Pancreas (tissue), 10 donors: ENCODE measurements at places on chromosomes 5 and 9. TPM values are rescaled to one million over a fixed set of nuclear protein-coding genes. Genes with fewer than 3 reads are reported as not detected.
A peak's percentile ranks its signal among the peaks of the same experiment; 100 is the strongest.

Gene CDH6
- total RNA-seq: 1.0 TPM

GRCh38 chr5:81046041-81046440 lies 85.9 kb downstream of the RASGRF2 start:
- no peak for DNase-seq
- no peaks in the 10 kb centered on the region for H3K27me3 ChIP-seq
- no peaks in the 10 kb centered on the region for H3K36me3 ChIP-seq
- H3K4me3 ChIP-seq: no peak overlapping the region
- H3K4me1 ChIP-seq: no peaks in the 10 kb centered on the region

GRCh38 chr9:136403538-136403914 lies 3.6 kb upstream of the SNAPC4 start:
- no peaks in the 10 kb centered on the region for H3K4me1 ChIP-seq
- H3K4me3 ChIP-seq: no peak overlapping the region
- no peak for DNase-seq

- H3K4me1 ChIP-seq: peaks cover 2% of the 10 kb centered on the region
- no peaks in the 10 kb centered on the region for H3K36me3 ChIP-seq
- H3K4me3 ChIP-seq: no peak overlapping the region
- no peak for DNase-seq
- H3K27ac ChIP-seq: no peak overlapping the region
- no peaks in the 10 kb centered on the region for H3K27me3 ChIP-seq
These were observed 117.7 kb downstream of the MARCHF3 start for GRCh38 chr5:126912616-126913200.

Gene SPAAR
- total RNA-seq: not detected

Gene PCDHA9
- total RNA-seq: 0.29 TPM

DNA sequence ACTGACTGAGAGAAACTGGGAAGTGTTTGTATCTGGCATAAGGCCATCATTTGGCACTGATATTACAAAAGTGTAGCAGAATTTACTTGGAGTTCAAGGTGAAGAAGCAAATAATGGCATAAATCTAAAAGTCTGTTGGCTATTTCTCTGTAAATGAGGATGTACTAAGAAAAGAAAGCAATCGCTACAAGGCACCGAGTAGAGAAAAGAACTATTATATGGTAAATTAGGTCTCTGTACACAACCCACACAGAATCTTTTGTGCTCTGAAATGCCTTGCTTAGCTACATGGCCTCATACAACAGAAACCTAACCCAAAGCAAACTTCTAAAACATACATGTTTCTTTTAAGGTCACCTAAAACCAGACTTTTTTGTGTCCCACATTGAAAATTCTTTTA lies 290.1 kb upstream of the WWC1 start:
- no peaks in the 10 kb centered on the region for H3K27me3 ChIP-seq
- H3K36me3 ChIP-seq: no peaks in the 10 kb centered on the region
- H3K4me1 ChIP-seq: no peaks in the 10 kb centered on the region
- H3K27ac ChIP-seq: no peak overlapping the region
- DNase-seq: no peak

DNA sequence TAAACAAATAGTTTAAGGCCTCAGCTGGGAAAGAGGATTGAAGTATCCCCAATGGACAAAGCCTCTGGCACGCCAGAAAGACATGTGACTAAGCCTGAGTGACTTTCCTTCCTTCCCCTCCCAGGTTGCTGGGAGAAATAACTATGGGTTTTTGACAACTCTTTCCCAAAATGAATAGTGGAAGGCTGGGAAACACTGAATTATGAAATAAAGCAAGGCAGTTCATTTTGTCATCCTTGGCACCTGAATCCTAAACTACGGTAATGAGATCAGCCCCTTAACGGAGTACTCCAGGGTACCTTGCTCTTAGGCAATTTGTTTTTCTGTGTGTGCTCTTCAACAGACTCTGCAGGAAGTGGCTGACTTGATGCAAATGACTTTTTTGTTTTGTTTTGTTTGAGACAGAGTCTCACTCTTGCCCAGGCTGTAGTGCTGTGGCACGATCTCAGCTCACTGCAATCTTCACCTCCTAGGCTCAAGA lies 75.2 kb downstream of the LMNB1 start:
- no peaks in the 10 kb centered on the region for H3K27me3 ChIP-seq
- H3K27ac ChIP-seq: no peak overlapping the region
- no peaks in the 10 kb centered on the region for H3K36me3 ChIP-seq
- H3K4me3 ChIP-seq: no peak overlapping the region

GRCh38 chr5:134463991-134464760 lies 52.5 kb upstream of the CDKN2AIPNL start:
- DNase-seq: peak; percentile 17
- H3K4me3 ChIP-seq: no peak overlapping the region
- peaks cover 13% of the 10 kb centered on the region for H3K4me1 ChIP-seq
- no peaks in the 10 kb centered on the region for H3K27me3 ChIP-seq
- no peaks in the 10 kb centered on the region for H3K36me3 ChIP-seq

DNA sequence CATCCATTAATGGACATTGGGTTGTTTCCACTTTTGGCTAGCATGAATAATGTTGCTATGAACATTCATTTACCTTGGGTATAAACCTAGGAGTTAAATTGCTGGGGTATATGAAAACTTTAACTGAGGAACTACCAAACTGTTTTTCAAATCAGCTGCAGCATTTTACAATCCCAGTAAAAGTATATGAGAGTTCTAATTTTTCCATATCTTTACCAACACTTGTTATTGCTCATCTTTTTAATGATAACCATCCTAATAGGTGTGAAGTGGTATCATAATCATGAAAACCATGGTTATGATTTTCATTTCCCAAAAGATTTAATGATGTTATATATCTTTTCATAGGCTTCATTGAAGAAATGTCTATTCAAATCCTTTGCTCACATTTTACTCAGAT lies 15.5 kb upstream of the FBXO38 start:
- no peak overlapping the region for H3K27ac ChIP-seq
- H3K27me3 ChIP-seq: no peaks in the 10 kb centered on the region

DNA sequence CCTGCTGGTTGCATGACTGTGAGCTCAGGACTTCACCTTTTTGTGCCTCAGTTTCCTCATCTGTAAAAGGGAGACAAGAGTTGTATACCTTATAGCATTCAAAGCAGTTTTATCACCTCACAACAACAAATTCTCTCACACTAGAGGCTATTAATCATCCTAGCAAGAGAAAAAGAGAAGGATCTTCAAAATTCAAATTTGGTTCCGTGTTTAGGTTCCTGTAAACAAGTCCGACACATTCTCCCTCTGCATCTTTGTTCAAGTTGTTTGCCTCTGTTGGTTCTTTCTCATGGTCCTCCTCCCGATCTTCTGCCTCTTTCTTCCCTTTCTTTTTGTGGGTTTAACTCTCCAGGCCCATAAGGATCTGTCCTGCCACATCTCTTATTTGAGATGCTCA lies 218.0 kb downstream of the PIK3R1 start:
- H3K27me3 ChIP-seq: no peaks in the 10 kb centered on the region
- no peaks in the 10 kb centered on the region for H3K36me3 ChIP-seq
- no peak overlapping the region for H3K4me3 ChIP-seq

- no peak for DNase-seq
- H3K4me1 ChIP-seq: no peaks in the 10 kb centered on the region
- no peak overlapping the region for H3K27ac ChIP-seq
- H3K27me3 ChIP-seq: no peaks in the 10 kb centered on the region
These were observed 137.8 kb downstream of the SPOCK1 start for GRCh38 chr5:137361280-137361679.

Gene TNFSF8
- total RNA-seq: 0.19 TPM

DNA sequence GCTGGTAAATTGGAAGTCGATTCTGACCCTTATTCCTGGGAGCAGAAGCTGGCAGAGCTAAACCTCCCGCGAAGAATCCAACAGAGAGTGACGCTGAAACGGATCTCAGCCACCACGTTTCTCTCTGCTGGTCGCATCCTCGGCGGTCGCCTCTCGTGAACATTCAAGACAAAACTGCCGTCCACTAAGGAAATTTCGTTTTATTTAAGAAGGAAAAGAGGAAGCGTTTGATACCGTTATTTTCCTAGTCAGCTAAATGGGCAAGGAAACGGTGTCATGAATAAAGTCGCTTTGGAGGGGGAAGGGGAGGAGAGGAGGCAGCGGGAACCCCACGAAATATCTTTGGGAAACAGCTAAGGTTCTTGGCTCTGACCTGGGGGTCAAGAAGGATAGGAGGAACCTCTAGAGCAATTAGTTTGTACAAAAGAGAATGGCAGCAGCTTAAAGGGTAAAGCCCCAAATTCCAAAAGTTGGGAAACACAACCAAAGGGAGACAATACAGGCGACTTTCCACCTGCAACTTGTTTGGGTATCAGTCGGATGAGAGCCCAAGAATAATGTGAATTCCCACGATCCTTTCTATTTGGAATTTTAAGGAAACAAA lies 1.9 kb downstream of the FOXB2 start:
- no peak for DNase-seq
- H3K27me3 ChIP-seq: peaks cover 5% of the 10 kb centered on the region
- peaks cover 8% of the 10 kb centered on the region for H3K4me1 ChIP-seq
- no peaks in the 10 kb centered on the region for H3K36me3 ChIP-seq

Gene LTC4S
- 3.7 TPM for total RNA-seq

GRCh38 chr5:169762338-169763095 lies 125.4 kb downstream of the DOCK2 start:
- no peak for DNase-seq
- no peaks in the 10 kb centered on the region for H3K27me3 ChIP-seq
- H3K4me1 ChIP-seq: no peaks in the 10 kb centered on the region
- H3K36me3 ChIP-seq: no peaks in the 10 kb centered on the region
- no peak overlapping the region for H3K27ac ChIP-seq

Gene ZDHHC11B
- total RNA-seq: 7.5 TPM

- no peaks in the 10 kb centered on the region for H3K4me1 ChIP-seq
- H3K36me3 ChIP-seq: no peaks in the 10 kb centered on the region
- no peak overlapping the region for H3K4me3 ChIP-seq
- H3K27me3 ChIP-seq: no peaks in the 10 kb centered on the region
- H3K27ac ChIP-seq: no peak overlapping the region
These were observed 182.0 kb downstream of the CCDC192 start for GRCh38 chr5:127885176-127885575.

- H3K4me1 ChIP-seq: no peaks in the 10 kb centered on the region
- H3K27me3 ChIP-seq: no peaks in the 10 kb centered on the region
- H3K36me3 ChIP-seq: no peaks in the 10 kb centered on the region
These were observed 82.6 kb upstream of the SV2C start for GRCh38 chr5:76000582-76000981.

- no peaks in the 10 kb centered on the region for H3K36me3 ChIP-seq
- H3K27me3 ChIP-seq: no peaks in the 10 kb centered on the region
- H3K4me3 ChIP-seq: no peak overlapping the region
- no peak overlapping the region for H3K27ac ChIP-seq
- H3K4me1 ChIP-seq: no peaks in the 10 kb centered on the region
- DNase-seq: no peak
These were observed 135.6 kb downstream of the SEMA6A start for GRCh38 chr5:116438979-116439554.

Gene STK32A
- total RNA-seq: 3.2 TPM

DNA sequence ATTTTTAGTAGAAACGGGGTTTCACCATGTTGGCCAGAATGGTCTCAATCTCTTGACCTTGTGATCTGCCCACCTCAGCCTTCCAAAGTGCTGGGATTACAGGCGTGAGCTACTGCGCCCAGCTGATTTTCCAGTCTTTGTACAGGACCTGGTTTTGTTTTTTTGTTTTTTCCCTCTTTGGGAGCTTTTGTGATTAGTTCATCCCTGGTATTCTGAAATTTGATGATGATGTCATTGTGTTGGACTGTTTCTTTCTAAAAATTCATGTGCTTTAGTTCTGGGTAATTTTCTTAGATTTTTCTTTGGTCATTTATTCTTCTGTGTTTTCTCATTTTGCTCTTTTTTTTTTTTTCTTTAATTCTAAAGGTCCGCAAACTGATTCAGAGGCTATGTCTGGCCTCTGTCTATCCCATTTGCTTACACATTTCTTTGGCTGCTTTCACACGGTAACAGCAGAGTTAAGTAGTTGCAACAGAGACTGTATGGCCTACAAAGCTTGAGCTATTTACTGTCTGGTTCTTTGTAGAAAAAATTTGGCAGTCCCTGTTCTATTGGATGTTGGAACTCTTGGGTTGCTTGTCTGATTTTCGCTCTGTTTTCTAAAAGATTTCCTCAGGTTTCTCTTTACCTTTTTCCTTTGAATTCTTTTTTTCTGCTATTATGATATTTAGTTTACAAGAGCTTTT lies 24.8 kb downstream of the STX17 start:
- no peak overlapping the region for H3K4me3 ChIP-seq
- no peak overlapping the region for H3K27ac ChIP-seq
- H3K27me3 ChIP-seq: no peaks in the 10 kb centered on the region
- no peak for DNase-seq
- no peaks in the 10 kb centered on the region for H3K4me1 ChIP-seq

DNA sequence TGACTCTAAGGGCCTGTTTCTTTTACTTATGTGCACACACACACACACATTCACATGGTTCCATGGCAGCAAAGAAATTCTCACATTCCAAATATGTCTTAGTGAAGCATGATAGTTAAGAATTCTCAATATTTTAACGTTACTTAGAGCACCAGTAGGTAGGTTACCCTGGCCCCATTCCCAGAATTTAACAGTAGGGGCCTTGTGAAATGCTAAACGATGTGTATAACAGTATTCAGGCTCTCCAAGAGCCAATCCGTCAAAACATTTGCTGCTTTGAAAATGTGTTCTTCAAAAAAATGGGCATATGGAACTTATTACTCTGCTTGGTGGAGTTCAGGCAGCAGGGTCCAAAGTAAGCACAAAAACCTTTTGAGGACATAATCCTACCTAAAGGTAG lies 93.7 kb upstream of the DAB2 start:
- no peaks in the 10 kb centered on the region for H3K36me3 ChIP-seq
- no peak for DNase-seq
- no peak overlapping the region for H3K4me3 ChIP-seq
- H3K4me1 ChIP-seq: peaks cover 7% of the 10 kb centered on the region
- H3K27ac ChIP-seq: no peak overlapping the region

GRCh38 chr9:91958174-91958573 lies 8.1 kb upstream of the ROR2 start:
- no peaks in the 10 kb centered on the region for H3K4me1 ChIP-seq
- no peaks in the 10 kb centered on the region for H3K27me3 ChIP-seq
- DNase-seq: no peak

Gene AGXT2
- total RNA-seq: not detected

DNA sequence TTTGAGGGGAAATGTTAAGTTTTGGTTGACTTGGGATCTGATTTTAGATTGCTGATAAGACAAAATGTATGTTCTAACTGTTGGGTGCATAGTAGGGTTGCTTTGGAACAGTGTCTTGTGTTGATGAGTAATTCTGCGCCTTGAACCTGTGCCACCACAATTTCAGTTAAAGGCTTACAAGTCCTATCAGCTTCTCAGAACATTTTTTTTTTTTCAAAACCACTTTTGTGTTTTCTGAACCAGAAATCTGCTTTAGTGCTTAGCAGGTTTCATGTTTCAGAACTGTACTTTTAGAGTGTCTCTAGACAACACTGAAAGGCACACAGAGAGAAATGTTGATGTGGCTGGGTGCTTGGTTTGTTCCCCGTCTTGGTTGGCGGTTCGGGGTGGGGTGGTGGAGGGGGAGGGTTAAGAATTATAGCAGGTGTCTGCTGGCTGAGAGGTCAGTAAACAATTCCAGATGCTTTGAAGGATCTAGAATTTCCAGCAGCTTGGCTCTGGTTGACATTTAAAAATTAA lies 84.6 kb downstream of the ANKRD55 start:
- H3K27ac ChIP-seq: peak overlapping the region; percentile 78
- peak; percentile 20 for DNase-seq
- H3K36me3 ChIP-seq: no peaks in the 10 kb centered on the region

Gene LAMC3
- 4.9 TPM for total RNA-seq

- no peaks in the 10 kb centered on the region for H3K4me1 ChIP-seq
- H3K36me3 ChIP-seq: no peaks in the 10 kb centered on the region
- no peak overlapping the region for H3K4me3 ChIP-seq
- H3K27me3 ChIP-seq: no peaks in the 10 kb centered on the region
- no peak overlapping the region for H3K27ac ChIP-seq
- no peak for DNase-seq
These were observed 30.2 kb upstream of the WWC1 start for GRCh38 chr5:168261227-168261571.

GRCh38 chr9:137455359-137455991 lies 3.7 kb downstream of the NSMF start:
- H3K27me3 ChIP-seq: no peaks in the 10 kb centered on the region
- no peak overlapping the region for H3K27ac ChIP-seq
- no peak overlapping the region for H3K4me3 ChIP-seq
- peak; percentile 65 for DNase-seq
- H3K36me3 ChIP-seq: no peaks in the 10 kb centered on the region
